ENCODE measurements at places on chromosomes 3 and 15. TPM values are rescaled to one million over a fixed set of nuclear protein-coding genes. Genes with fewer than 3 reads are reported as not detected.

The DPPA4 gene
- 0.55 TPM for total RNA-seq

The GCNT3 gene
- total RNA-seq: 1.8 TPM

The ZNF445 gene
- 19.1 TPM for total RNA-seq

DNA sequence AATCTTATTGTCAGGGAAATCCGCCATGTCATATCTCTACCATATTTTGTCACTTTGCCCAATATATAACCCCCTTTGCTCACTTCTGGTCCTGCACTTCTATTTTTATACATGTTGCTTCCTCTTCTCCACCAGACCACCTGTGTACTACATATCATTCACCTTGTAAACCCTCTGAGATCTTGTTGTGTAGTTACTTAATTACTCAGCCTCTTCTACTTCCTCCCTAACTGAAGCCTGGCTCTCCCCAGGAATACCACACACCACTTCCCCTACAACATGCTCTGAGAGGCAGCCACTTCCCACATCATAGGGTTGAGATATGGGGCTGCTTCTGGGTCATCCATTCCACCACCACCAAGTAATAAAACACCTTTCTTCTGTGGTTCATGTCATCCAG lies 10.0 kb downstream of the HEXA start:
- DNase-seq: no peak

- no peak for DNase-seq
Measured at GRCh38 chr15:99385005-99385669, 133.9 kb downstream of the LRRC28 start.
